HepG2 (cell line): ENCODE measurements at places on chromosomes 13 and 19.
A peak's percentile ranks its signal among the peaks of the same experiment; 100 is the strongest.

DNA sequence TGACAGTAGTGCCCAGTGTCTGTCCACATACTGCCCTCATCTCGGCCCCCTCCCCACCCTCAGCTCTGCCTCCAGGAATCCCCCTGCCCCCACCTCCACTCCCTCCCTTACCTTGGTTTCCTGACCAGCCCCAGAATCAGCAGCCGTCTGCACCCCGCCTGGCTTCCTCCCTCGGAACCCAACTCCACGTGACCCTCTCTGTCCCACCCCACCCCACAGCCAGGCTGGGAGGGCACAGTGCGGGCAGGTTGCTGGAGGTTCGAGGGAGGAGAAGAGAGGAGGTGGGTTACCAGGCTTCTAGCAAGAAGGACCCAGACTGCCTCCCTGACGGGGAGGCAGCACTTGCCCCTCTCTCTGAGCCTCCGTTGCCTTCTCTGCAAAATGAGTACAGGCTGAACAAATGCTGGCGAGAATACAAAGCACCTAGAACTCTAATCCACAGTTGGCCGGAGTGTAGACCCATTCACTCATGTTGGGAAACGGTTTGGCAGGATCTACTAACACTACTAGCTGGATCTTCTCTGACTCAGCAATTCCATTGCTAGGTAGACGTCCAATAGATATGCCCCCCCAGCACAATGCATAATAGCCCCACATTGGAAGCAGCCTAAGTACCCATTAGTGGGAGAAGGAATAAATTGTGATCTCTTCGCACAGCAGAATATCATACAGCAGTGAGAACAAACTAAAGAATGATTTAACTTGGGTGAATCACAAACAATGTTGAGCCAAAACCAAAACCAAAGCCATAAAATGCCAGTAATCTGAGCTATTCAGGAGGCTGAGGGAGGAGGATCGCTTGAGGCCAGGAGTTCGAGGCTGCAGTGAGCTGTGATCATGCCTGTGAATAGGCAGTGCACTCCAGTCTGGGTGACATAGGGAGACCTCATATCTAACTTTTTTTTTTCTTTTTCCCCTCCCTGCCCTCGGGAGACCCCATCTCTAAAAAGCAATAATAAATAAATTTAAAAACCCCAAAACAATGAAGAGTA, at the start of gene RASAL3:
TSS of gene RASAL3 (minus strand) at position 151 of the 992 bp plus-strand sequence. CDS start 186 bp downstream, outside the sequence.
- no peak for DNase-seq

DNA sequence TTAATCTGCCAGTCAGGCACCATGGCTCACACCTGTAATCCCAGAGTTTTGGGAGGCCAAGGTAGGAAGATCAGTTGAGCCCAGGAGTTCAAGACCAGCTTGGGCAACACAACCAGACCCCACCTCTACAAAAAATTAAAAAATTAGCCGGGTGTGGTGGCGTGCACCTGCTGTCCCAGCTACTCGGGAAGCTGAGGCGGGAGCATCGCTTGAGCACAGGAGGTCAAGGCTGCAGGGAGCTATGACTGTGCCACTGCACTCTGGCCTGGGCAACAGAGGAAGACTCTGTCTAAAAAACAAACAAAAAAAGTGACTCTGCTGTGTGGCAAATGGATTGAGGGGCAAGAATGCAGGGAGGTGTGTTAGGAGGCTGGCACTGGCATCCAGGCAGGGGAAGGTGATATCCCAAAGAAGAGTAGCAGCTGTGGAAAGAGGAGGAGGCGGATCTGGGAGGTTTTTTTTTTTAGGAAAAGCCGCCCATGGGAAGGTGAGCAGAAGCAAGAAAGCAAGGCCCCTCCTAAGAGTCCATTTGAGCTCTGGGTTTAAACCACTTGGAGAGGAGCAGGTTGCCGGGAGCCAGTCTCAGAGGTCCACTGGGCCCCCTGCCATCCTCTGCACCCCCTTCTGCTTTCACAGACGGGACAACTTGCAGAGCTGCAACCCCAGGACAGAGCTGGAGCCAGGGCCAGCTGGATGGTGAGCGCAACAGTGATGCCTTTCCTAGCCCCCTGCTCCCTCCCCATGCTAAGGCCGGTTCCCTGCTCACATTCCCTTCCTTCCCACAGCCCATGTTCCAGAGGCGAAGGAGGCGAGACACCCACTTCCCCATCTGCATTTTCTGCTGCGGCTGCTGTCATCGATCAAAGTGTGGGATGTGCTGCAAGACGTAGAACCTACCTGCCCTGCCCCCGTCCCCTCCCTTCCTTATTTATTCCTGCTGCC, 2.1 kb downstream of the HAMP start:
- DNase-seq, result peak; percentile 33

GRCh38 chr13:32427852-32428580, at the start of gene N4BP2L1:
N4BP2L1 (minus strand) TSS chr13:32428130; CDS start chr13:32428082, 48 bp downstream.
- peak; percentile 96 for DNase-seq

DNA sequence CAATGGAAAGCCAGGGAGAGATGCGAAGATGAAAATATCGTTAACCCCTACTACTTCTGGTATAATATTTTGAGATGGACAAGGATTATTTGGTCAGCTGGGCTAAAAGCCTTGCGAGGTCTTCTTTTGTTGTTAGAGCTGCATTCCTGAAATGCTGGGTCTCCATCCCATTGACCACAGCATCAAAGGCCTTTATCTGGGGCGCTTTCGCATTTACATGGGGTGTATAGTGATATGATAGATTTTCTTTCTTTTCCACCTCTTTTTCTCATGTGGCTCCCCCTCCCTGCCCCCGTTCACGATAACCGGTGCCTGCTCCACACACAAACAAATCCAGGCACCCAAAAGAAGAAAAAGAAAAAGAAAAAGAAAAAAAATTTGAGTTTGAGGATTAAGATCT, 77.5 kb downstream of the ZNF536 start:
- DNase-seq, result no peak
